Hepatocyte (in vitro differentiated cells): ENCODE measurements at places on chromosomes 5 and 9. TPM values are rescaled to one million over a fixed set of nuclear protein-coding genes. Genes with fewer than 3 reads are reported as not detected.

SLC46A2 gene
- not detected in 2 replicates for total RNA-seq

GRCh38 chr9:79053598-79053997 is 518.2 kb upstream of the TLE4 start:
- no peaks in the 10 kb centered on the region for H3K36me3 ChIP-seq
- no peaks in the 10 kb centered on the region for H3K4me1 ChIP-seq
- H3K27me3 ChIP-seq: no peaks in the 10 kb centered on the region
- H3K4me3 ChIP-seq: no peak overlapping the region
- no peak overlapping the region for H3K27ac ChIP-seq

GRCh38 chr9:76595645-76596044 is 136.7 kb downstream of the GCNT1 start:
- H3K4me1 ChIP-seq: peaks cover 24% of the 10 kb centered on the region
- DNase-seq: no peak
- no peak overlapping the region for H3K4me3 ChIP-seq
- no peaks in the 10 kb centered on the region for H3K36me3 ChIP-seq
- H3K27ac ChIP-seq: peak overlapping the region; percentile 8
- no peaks in the 10 kb centered on the region for H3K27me3 ChIP-seq

DNA sequence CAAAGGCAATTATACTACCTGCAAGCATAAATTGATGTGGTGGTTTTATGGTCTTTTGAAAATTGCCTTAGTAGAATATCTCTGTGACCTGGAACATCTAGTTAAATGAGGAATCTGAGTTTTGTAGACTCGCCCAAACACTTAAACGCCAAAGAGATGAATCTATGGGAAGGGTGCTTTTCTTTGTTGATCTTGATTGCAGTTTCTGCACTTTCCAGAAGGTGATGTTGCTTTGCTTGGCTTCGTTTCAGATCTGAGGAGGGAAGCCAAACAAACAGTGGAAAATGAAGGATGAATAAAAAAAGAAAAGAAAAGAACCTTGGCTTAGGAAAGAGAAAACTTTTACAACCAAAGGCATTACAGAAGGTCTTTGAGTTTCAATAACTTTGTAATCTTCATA is 1021.2 kb downstream of the NR2F1-AS1 start:
- no peaks in the 10 kb centered on the region for H3K27me3 ChIP-seq
- DNase-seq: no peak
- no peak overlapping the region for H3K27ac ChIP-seq
- no peaks in the 10 kb centered on the region for H3K36me3 ChIP-seq
- H3K4me3 ChIP-seq: no peak overlapping the region
- peaks cover 14% of the 10 kb centered on the region for H3K4me1 ChIP-seq

GRCh38 chr5:157961176-157961575 is 102.2 kb upstream of the CLINT1 start:
- H3K4me3 ChIP-seq: no peak overlapping the region
- no peak overlapping the region for H3K27ac ChIP-seq
- no peaks in the 10 kb centered on the region for H3K4me1 ChIP-seq
- no peak for DNase-seq
- no peaks in the 10 kb centered on the region for H3K36me3 ChIP-seq

GRCh38 chr5:72160329-72160728 is 53.1 kb downstream of the MAP1B start:
- peaks cover 13% of the 10 kb centered on the region for H3K4me1 ChIP-seq
- H3K4me3 ChIP-seq: no peak overlapping the region
- no peaks in the 10 kb centered on the region for H3K36me3 ChIP-seq
- H3K27ac ChIP-seq: peak overlapping the region; percentile 59
